ENCODE measurements at places on chromosomes 7 and 10.

GRCh38 chr10:26527018-26527417 is 88.9 kb downstream of the APBB1IP start:
- DNase-seq = no peak

DNA sequence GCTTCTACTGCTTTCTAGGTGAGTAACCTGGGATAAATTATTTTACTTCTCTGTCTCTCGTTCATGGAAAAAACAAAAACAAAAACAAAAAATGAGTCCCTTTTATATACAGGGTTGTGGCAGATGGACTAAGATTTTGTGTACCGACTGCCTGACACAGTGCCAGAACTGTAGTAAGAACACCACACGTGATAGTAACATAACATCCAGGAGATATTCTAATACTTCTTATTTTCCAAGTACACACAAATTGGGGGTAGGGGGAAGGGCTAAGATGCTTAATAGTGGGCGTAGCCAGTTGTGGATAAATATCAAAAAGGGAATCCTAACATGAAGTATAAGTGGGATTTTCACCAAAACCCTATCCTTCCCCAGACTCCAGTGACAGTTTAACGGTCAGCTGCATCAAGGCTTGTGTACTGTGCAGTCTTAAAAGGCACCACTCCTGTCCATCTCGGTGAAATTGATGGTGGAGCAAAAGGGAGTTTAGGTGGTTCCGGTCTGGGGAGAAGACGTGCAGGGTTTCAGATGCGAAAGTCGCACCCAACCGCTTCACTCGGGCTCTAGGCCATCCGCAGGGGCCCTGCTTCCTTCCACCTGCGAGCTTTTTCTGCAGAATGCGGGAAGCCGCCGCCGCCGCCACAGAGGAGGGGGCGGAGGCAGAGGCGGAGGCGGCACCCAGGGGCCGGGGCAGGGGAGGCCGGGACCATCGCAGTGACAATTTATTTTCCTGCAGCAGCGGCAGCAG is at the start of gene STAMBPL1:
TSS of gene STAMBPL1 (plus strand) at position 712 of the 748 bp plus-strand sequence. CDS start 21,464 bp downstream, outside the sequence.
- DNase-seq = peak; percentile 81

- no peak for DNase-seq
These were observed 82.7 kb downstream of the SPAG6 start for GRCh38 chr10:22427890-22428571.

DNA sequence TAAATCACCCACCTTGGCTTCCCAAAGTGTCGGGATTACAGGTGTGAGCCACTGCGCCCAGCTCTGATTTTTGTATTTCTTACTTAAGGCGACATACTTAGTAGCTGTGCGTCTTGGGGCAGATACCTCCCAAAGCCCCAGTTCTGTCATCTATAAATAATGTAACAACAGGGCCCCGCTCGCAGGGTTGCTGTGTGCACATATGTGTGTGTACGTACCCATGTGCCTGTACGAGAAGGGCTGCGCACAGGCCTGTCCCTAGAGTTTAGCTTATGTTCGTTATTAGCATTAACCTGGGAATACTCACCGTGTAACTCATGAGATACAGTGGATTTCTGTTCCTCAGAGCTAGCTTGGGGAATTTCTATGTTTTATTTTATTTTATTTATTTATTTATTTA is 103.6 kb downstream of the CUX1 start:
- DNase-seq = no peak

DNA sequence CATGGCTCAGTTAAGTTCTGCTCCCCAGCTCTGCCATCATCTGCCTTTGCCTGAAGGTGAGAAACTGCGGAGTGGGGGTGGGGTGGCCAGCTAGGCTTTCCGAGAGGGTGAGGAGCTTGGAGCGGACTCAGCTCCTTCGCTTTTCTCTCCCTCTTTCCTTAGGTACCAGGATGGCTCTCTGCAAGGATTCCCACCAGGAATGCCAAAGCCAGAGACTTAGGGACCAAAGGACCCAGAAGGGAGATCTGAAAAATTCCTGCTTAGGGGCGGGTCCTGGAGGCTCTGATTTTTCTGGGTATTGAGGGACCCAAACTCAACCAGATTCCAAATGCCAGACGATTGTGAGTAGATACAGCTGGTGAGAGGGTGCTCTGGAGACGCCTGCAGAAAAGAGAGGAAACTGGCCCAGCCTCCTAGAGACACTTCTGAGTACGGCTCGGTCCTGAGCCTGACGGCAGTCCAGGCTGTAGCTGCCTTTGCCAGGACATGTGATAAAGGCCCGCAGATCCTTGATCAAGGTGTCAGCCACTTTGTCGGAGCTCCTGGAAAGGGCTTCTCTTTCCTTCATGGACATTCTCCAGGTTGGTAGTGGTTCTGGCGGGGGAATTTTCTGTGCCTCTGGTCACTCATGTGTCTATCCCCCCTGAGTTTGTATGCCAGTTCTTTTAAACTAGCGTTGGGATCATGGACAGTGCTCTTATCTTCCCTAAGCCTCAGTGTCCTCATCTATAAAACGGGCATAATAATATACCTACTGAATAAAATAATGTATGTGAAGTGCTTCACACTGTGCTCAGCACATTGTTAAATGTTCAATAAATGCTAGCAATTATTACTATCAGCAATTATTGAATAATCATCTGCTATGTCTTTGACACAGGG is 42.5 kb upstream of the BTRC start:
- peak; percentile 18 for DNase-seq

DNA sequence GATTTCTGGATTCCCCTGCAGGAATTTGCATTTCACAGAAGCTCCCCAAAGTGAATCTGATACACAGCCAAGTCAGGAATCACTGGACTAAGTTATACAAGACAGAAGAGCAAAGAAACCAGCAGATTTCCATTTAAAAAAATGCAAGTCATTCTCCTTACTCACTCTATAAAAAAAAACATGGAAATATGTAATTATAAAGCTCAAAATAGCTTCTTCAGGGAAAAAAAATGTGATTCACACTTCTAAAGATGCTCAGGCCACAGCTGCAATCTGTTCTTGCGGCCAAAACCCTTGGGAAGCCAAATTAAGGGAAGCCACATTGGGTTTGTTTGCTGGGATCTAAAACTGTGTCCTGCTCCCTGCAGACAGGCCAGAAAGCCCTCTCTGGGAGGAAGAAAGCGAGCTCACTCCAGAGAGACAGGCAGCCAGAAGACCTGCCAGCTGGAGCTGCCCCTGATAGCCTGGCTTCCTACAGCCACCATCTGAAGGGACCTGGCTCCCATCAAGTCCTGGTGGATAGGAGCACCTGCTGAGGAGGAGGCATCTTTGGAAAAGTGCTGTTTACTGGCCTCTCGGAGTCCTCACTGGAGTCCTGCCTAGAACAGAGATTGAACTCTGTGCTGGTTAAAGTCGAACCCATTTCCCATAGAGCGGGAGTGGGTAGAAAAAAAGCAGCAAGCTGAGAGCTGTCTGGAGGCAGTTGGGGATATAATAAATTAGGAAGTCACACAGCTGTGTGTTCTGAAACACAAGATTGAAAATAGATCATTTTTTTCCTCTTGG is 359.2 kb upstream of the AOAH start:
- DNase-seq = no peak

- DNase-seq = no peak
These were observed 568.1 kb upstream of the LRRN3 start for GRCh38 chr7:110522761-110523200.

DNA sequence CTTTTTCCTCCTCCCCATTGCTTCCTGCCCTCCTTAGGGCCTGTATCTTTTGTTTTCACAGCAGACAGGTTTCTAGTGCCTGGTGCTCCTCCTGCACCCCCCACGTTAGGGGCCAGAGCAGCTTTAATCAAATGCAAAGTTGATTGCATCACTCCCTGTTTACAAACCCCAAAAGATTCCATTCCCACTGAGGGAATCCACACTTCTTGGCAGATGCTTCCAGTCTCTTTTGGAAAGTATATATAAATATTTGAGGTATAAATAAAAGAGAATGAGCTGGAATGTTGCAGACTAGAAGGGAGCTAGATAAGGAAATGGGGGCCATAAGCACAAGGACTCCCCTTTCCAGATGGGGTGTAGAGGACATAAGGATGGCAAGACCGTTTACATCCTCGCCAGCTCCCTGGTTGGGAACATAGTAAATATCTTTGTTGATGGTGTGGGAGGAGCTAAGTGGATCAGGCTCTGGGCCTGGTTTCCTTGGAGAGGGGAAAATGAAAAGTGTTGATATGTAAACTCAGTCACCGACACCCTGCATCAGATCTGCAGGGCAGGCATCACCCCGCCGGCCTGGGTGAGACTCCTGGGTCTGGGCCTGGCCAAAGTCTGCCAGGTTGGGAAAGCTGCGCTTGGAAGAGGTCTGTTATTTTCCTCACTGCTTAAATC is 6.2 kb downstream of the RARRES2 start:
- DNase-seq = no peak

- DNase-seq = no peak
These were observed 16.3 kb downstream of the ZNF804B start for GRCh38 chr7:88775838-88776237.

- no peak for DNase-seq
These were observed 675.4 kb upstream of the AUTS2 start for GRCh38 chr7:68922850-68923249.

- no peak for DNase-seq
These were observed 118.7 kb downstream of the PARD3 start for GRCh38 chr10:34696423-34696822.

DNA sequence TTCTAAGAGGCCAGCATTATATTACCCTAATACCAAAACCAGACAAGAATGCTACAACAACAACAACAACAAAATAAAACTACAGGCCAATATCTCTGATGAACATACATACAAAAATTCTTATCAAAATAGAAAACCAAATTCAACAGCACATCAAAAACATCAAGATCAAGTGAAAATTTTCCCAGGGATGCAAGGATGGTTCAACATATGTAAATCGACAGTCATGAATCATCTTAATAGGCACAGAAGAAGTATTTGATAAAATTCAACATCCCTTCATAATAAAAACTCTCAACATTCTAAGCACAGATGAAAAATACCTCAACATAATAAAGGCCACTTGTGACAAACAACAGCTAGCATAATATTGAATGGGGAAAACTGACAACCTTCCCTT is 75.3 kb downstream of the JMJD1C start:
- DNase-seq = no peak

GRCh38 chr7:11231190-11231589 is 257.5 kb downstream of the PHF14 start:
- DNase-seq = no peak

GRCh38 chr10:33180390-33180789 is 154.1 kb downstream of the NRP1 start:
- DNase-seq = no peak

GRCh38 chr10:28253169-28253785 is 49.6 kb downstream of the MPP7 start:
- no peak for DNase-seq

DNA sequence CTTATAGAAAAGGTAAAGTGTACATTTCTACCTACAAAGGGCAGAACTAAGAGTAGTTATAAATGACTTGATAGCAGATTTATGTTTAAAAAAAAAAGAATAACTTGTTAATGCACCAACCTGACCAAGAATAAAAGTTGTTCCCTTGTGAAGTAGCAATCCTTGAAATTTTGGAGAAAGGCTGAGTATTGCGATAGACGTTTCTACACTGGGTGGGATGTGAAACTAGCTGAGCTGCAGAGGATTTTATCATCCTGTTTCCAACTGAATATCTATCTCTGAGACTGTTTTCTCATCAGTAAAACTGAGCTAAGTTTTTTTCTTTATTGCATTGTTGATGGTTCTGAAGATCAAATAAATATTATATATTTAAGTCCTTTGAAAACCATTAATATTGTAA is 14.6 kb downstream of the MDFIC start:
- DNase-seq = no peak

DNA sequence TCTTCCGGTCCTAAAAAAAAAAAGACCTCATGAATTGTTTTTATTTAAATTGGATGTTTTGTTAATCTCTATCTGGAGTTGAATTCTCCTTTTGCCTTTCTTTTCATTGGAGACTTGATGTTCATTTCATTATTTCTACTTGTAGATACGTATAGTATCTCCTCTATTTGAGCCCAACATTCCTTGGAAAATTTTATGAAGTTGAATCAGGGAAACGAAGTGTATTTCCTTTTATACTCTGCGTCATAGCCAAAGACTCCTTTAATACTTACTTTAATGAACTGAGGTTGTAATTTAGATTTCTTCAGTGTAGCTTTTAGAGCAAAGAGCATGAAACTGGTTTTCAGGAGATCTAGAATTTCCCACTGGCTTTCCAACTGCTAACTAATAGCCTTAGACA is 132.4 kb downstream of the KIAA1217 start:
- no peak for DNase-seq

DNA sequence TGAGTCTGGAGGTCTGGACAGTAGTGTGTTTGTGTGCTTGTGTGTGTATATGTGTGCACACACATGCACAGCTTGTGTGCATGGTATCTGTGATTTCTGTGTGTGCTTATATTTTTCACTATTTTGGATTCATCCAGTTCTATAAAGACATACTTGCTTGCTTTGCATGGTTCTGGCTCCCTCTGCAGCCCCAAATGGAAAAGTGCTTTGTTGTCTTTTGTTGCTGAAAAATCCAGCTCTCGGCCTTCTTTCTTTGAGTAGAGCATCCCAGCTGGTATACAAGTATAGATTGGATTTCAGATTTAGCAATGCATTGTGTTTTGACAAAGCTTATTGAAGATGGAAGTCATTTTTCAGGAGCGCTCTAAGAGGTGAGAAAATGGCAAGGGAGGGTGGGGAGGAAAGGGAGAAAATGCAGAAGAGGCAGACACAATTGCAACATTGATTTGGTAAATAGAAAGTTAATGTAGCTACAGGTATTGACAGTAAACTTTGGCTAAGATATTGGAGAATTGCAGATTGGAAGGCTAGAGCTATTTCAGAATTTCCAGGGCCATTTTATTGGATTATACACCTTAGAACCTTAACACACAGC is 333.9 kb downstream of the AUTS2 start:
- no peak for DNase-seq

DNA sequence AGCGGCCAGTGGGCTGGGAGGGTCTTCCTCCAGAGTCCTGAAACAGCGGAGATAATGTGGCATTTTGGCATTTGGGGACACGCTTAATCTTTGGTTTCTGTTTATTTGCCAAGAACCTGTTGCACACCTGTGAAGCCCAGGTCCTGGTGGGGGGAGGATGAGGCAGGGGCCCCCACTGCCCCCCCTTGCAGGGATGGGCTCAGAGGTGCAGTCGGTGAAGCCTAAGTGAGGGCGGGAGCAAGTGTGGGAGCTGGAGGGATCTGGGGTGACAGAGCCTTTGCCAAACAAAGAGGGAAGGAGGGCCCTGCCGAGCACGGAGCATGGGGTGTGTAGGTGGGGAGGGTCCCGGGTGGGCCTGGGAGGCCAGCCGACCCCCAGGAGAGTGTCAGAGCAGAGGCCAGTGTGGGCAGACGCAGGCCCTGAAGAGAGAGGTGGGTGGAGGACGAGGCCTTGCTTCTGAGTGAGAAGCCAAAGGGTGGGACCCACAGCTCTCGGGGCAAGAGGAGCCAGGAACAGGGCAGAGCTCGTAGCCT is 62.1 kb upstream of the ADGRA1 start:
- DNase-seq = no peak

- DNase-seq = no peak
These were observed 148.1 kb downstream of the POU6F2 start for GRCh38 chr7:39125846-39126245.

- no peak for DNase-seq
These were observed 22.6 kb upstream of the STOX1 start for GRCh38 chr10:68804692-68805091.

- no peak for DNase-seq
These were observed 524.1 kb downstream of the GLRX3 start for GRCh38 chr10:130660266-130660665.

GRCh38 chr10:19930936-19931893 is 115.0 kb downstream of the PLXDC2 start:
- DNase-seq = no peak

Measured in activated naive CD8-positive, alpha-beta T cell treated with anti-CD3 and anti-CD28 coated beads, Interleukin-2, amount 50 U/mL, for 24 hours (primary cell).